ENCODE measurements at places on chromosomes 11 and 22. TPM values are rescaled to one million over a fixed set of nuclear protein-coding genes. Genes with fewer than 3 reads are reported as not detected.

Gene SH3BP1
- polyA plus RNA-seq, result 2.3 TPM

Gene LYVE1
- polyA plus RNA-seq, result 112 TPM

Gene OR8D4
- not detected for polyA plus RNA-seq

Gene CNTF
- 0.64 TPM for polyA plus RNA-seq

Gene OR56B4
- polyA plus RNA-seq, result not detected

Gene PKDREJ
- polyA plus RNA-seq, result 0.06 TPM

Gene LRRC74B
- not detected for polyA plus RNA-seq

Gene PGA5
- polyA plus RNA-seq, result 45.1 TPM

Gene C11orf65
- 0.64 TPM for polyA plus RNA-seq

Gene PHOX2A
- not detected for polyA plus RNA-seq

Gene CARNS1
- 2.6 TPM for polyA plus RNA-seq

Gene THY1
- polyA plus RNA-seq, result 90.1 TPM

Gene PATE1
- not detected for polyA plus RNA-seq

Gene OR52E8
- polyA plus RNA-seq, result not detected

Gene MAPK1
- 16.6 TPM for polyA plus RNA-seq

Gene KRTAP5-10
- polyA plus RNA-seq, result not detected

Gene PELI3
- polyA plus RNA-seq, result 10.0 TPM

Gene RAG1
- polyA plus RNA-seq, result 0.10 TPM

Gene P2RX6
- 0.79 TPM for polyA plus RNA-seq

Gene ZNF214
- polyA plus RNA-seq, result 0.94 TPM

Gene OR4D6
- not detected for polyA plus RNA-seq

Gene KBTBD4
- 9.7 TPM for polyA plus RNA-seq

Gene CCDC87
- polyA plus RNA-seq, result 0.17 TPM

Gene NLRP14
- 0.11 TPM for polyA plus RNA-seq

Gene LIF
- polyA plus RNA-seq, result 117 TPM

Gene ZNF195
- polyA plus RNA-seq, result 10.2 TPM

Gene BLID
- polyA plus RNA-seq, result not detected
